ENCODE measurements at places on chromosomes 13 and 19.

DNA sequence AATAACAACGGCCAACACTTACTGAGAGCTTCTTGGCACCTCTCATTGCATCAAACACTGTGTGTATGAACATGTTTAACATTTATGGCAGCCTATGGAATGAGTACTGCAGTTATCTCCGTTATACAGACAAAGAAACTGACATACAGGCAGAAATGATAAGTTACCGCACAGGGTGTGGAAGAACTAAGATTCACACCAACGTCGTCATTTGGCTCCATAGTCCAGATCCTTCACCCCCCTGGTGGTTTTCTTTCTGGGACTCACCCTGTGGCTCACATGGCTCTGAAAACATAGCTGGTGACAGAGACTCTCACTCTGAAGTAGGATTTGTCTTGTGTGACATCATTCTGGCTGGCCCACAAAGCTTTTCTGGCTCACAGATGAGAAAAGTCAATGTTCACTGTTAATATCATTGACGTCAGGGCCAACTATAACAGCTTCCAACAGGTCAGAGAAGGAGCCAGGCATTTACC lies 230.1 kb downstream of the DLEU7 start:
- DNase-seq, result no peak

- DNase-seq, result no peak
Observed at GRCh38 chr13:104143760-104144416, 1077.7 kb upstream of the SLC10A2 start.

GRCh38 chr19:51780270-51780669 lies 14.7 kb upstream of the FPR3 start:
- DNase-seq, result no peak

GRCh38 chr19:1769645-1769985 lies 16.3 kb downstream of the ONECUT3 start:
- DNase-seq, result no peak

DNA sequence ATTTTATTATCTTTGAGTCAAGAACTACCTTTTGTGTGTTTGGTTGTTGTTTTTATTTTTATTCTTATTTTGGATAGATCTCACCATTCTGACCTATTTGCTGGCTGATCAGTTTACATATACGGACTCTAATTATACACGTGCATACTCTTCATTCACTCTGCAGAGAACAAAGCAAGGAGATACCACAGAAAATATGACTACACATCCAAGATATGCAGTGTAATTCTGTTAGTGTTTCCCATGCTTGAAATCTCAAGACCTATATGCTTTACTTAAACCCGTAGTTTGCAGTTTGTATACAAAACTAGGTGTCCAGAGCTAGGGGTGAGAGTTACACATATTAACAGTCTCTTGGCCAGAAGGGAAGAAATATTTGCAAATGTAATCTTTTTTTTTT lies 205.5 kb downstream of the DCLK1 start:
- DNase-seq, result no peak

GRCh38 chr13:42041684-42042035 lies 6.8 kb upstream of the DGKH start:
- peak; percentile 77 for DNase-seq

DNA sequence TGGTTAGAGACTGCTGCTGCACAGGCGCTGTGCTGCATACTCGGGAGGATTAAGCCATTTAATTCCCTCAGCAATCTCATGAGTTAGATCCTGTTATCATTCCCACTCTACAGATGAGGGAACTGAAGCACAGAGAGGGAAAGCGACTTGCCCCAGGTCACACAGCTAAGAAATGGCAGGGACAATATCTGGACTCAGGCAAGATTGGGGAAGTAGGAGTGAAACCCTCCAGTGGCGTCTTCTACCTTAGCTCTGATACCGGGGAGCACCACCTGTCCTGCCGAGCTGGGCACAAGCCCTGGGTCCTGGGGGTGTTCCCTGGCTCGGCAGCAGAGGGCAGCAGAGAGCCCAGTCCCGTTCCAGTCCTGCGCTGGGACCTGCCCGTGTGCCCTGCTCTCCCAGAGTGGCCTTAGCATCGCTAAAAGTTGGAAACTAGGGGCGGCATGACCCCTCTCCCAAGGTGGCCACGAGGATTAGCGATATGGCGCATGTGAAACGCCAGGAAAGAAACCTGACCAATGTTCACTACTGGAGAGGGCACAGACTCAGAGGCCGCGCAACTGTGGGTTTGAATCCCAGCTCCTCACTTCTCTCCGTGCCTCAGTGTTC lies 20.5 kb downstream of the CYTH2 start:
- peak; percentile 85 for DNase-seq

GRCh38 chr13:36251526-36251925 lies 37.2 kb upstream of the SOHLH2 start:
- no peak for DNase-seq

- DNase-seq, result peak; percentile 24
Observed at GRCh38 chr13:65913173-65913572, 1317.0 kb downstream of the PCDH9 start.
